Stimulated activated CD8-positive, alpha-beta memory T cell treated with anti-CD3 and anti-CD28 coated beads, Interleukin-4, amount 100 ng/mL, for 1 hour (primary cell): ENCODE measurements at places on chromosomes 4 and X.

DNA sequence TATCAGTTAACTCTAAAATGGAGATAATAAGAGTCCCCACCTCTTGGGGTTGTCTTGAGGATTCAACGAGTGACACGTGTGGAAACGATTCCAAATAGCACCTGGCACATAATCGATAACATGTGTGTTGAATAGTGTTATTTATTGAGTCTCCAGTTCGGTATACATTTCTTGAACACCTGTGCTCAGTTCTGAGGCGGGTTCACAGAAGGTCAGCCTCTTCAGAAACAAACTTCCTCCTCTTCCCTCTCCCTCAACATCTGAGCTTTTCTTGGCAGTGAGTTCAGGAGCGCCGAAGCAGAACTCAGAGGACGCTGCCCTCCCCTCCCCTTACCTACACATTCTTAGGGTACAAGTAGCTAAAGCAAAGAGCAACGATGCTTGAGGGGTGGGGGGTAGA, 934 bp downstream of the PDHA1 start:
- no peak for DNase-seq

DNA sequence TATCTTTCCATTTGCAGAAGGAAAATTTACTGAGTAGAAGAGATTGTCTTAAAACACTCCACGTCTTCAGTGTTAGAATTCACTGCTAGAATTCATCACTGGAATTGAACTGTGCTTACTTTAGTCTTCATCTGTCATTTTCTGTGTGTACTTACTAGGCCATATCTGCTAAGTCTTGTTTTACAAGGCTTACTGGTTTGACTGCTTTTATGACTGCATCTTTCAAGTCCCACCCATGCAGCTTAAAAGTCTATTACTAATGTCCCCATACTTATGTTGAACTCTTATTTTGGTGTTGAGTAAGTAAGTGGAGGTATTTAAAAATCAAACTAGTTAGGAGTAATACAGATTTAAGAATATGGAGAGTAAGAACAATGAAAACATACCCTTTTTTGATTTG, 14.6 kb downstream of the CLCN3 start:
- DNase-seq, result no peak

DNA sequence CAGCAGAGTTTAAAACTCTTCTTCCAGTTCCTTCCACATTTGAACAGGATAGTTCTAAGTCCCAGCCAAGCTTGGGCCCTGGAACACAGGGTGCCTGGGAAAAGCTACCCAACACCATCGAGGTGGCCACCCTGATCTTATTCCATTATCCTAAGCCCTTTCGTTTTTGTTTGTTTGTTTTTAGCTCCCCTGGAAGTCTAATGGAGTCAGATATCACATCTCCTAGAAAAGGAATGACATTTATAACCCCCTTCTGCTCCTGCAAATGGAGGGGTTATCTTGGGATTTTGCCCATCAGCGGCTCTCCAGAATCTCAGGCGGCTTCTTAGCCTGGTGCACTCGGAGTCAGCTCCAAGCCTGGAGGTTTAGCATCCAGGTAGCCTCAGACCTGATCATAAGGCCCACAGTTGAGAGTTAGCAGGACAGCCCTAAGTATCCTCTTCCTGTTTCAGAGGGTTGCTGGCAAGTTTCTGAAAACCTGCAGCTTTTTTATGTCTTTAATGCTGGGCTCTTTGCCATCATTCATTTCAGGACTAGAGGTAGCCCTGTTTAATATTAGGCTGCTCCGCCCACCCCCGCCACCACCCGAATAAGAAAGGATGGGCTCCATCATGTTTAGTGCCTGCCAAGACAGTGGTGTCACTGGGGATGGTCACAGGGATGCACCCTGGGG, 230.0 kb upstream of the LNX1 start:
- no peak for DNase-seq

GRCh38 chrX:46571423-46572339, 1.9 kb upstream of the CHST7 start:
- no peak for DNase-seq

DNA sequence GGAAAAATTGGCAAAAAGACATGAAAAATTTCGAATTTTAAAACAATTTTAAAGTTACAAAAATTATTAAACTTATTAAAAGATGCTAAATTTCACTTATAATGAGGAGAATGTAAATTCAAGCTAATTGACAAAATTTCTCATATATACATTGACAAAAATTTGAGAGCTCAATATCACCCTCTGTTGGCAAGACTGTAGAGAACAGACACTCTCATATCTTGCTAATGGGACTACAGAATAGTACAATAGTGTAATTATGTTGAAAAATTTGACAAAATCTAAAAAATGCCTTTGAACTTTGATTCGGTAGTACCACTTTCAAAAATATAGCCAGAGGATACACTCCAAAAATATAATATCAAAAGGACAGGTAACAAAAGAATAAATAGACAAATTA, 29.8 kb downstream of the DCAF8L2 start:
- no peak for DNase-seq

DNA sequence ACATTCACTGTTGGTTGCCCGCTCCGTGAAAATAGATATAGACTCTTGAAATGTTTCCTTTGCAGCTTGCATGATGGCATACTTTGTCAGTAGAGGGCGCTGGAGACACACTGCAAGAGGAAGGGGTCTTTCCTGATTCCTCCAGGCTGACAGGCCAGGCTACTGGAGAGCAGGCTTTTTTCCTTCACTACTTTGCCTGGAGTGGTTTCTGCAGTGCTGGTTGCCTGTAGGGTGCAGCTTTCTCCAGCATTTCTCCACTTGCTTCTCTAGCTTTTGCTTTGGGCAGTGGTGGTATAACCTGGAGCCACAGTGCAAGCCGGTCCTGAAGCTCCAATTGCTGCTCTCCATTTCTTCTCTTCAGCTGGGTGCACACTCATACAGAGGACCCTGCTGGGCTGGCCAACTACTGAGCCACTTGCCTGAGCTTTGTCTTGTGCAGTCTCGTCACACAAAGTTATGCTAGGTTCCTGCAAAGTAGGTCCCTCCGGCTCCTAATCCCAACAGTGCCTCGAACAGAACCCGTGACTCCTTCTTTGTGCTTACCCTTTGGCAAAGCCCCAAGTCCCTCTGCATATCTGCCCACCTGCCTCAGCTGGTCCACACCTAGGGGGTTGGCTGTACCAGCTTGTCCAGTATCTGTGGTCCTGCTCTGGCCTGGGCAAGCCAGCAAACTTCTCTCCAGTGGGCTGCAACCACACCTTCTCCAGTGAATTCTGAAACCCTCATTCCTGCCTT, 46.3 kb downstream of the RASSF6 start:
- no peak for DNase-seq

GRCh38 chr4:105944540-105944939, 49.3 kb downstream of the NPNT start:
- DNase-seq, result no peak

GRCh38 chrX:9785254-9785943, 830 bp upstream of the SHROOM2 start:
- DNase-seq, result no peak

- no peak for DNase-seq
These were observed 20.4 kb upstream of the SEPSECS start for GRCh38 chr4:25180524-25181131.

DNA sequence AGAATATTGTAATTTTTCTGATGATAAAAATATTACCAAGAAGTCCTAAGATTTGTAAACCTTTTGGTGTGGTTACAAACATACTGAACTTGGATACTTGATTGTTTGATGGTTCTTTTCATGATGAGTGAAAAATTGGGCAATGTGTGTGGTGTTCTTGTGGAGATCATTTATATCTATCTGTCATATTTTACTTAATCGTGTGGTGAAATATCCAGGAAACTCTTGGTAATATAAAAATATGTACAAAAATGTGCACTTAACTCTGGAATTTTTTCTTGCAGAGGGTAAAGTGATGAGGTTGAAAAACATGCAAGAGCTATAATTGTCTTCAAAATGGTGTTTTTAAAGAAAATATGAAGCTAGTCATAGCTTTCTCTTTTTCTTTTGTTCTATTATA, 2.8 kb downstream of the DCUN1D4 start:
- DNase-seq, result no peak

DNA sequence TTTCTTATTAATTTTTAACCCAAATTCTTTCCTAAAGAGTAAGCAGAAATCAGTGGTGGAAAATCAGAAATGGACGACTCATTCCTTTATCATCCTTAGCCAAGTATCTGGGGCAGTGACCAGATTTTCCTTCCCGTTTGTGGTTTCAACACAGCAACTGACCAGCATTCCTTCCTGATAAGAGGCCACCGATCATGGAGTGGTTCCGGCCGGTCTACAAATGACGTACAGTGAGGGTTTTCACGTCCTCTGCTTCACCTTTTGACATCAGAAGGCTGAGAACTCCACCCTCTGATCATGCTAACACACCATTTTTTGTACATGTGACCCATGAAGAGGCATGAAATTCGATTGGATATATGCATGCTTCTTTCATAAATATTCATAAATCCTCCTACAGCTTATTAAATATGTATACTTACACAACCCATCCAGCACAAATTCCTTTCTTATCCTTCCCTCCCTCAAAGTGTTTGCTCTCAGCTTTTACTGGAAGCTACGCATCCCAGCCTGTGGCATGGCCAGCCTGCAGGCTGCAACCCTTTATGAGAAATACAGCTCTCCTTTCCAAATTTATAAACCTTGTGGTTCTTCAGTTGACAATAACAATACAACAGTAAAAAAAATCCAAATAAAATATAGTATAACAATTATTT, 173.0 kb upstream of the CASK start:
- no peak for DNase-seq

GRCh38 chrX:114964374-114964773, 53.0 kb downstream of the IL13RA2 start:
- no peak for DNase-seq

DNA sequence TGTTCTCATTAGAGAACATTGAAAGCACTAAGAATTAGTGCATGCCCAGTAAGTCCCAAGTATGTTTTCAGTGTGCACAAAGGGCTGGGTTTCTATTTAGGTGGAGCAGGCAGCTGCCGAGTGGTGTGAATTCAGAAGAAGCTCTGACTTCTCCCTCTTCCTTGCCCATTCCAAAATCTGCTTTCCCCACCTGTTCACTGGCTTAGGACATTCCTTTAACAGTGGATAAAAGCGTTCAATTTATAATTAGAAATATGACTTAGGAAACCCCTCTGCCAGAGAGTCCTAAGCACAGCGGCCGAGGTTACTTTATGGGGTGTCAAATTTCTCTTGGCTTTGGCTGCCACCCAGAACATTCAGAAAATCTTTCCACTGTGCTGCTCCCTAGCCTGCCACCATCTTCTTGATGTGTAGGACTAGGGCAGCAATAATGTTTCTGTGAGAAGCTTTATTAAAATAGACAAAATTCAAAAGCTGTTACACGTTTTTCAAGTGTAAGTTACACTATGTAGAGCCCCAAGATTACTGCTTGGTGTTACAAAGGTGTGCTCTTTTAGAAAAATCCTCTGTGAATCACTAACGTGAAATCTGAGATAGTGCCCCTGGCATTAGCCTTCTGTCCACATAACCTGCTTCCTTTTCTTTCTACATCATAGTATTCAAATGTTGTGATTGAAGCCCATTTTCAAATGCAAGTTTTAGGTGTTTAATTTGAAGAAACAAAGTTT, 191.6 kb upstream of the ANKRD50 start:
- no peak for DNase-seq

DNA sequence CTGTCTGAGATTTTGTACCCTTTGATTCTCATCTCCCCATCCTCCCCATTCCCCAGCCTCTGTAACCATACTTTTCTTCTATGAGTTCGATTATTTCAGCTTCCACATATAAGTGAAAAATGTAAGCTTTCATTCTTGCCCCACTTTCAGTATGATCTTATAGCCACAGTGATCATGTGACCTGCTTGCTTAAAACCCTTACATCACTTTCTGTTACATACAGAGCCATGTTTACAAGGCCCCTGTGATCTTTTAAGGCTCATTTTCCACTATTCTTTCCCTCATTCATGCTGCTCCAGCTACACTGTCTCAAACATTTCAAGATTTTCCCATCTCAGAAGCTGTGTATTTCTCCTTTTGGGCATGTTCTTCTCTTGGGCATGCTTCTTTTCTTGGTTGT, 147.7 kb downstream of the DCK start:
- DNase-seq, result no peak

GRCh38 chr4:159594576-159594975, 491.7 kb downstream of the RAPGEF2 start:
- no peak for DNase-seq

DNA sequence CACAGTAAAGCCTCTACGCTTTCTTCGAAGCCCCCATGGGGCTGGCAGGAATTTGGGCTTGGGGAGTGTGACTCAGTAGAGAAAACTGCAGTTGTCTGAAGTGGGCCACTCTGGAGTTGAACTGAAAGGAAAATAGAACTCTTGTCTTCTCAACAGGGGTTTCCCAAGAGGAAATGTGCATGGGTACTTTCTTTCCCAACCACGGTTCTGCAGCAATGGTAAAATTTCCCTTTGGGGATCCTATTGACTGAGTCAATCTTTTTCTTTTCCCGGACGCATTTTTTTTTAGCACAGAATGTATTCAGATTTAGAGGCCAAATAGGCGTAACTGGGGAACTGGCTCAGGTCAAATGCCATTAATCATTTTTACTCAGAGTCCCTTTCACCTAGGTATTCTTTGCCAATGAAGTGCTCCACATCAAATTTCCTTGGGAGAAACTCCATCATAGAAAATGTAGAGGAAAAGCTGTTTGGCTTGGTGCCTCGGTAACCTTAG, 269.3 kb downstream of the STIM2 start:
- DNase-seq, result no peak

GRCh38 chr4:11618666-11619282, 190.1 kb upstream of the HS3ST1 start:
- no peak for DNase-seq

DNA sequence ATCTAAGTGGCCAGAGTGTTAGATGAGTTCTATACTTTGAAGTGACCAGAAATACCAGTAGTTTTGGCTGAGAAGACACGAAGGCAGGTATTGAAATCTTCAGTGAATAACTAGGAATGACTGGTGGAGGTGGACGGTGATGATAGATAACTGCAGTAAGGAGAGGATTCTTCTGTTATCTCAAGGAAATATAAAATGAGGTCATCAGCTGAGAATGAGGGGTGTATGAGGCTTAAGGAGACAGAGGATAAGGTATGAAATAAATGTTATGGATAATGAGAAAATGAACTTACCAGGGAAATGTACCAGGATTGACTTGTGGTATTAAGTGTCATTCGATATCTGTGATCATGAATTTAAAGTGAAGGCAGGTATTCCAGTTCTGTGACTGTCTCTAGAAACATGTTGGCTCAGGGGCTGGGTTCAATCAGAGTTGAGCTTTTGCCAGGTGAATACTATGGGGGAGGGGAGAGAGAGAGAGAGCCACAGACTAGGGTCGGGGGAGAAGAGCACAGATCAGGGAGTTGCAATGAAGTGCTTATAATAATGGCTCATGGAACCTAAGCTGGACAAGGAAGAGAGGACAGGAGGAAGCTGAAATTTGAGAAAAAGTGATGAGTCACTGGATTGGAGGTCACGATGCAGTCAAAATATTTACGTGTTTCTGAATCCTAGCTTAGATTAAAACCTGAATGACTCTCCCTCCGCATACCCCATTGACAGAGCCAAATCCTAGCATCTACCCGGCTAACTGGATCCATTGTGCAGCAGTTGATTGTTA, 37.5 kb upstream of the BRS3 start:
- no peak for DNase-seq

DNA sequence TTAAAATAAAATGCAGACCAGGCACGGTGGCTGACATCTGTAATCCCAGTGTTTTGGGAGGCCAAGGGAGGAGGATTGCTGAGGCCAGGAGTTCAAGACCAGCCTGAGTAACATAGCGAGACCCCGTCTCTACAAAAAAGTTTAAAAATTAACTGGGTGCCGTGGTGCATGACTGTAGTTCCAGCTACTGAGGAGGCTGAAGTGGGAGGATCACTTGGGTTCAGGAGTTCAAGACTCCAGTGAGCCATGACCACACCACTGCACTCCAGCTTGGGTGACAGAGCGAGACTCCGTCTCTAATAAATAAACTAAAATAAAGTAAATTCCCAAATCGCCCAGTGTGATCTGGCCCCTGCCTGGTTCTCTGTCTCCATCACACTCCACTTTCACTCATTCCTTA, 43.7 kb downstream of the TENM3 start:
- no peak for DNase-seq
